Foreskin keratinocyte (primary cell): ENCODE measurements at places on chromosomes 4 and X.

GRCh38 chr4:152246659-152247058 is 289.2 kb downstream of the FBXW7 start:
- DNase-seq = no peak

DNA sequence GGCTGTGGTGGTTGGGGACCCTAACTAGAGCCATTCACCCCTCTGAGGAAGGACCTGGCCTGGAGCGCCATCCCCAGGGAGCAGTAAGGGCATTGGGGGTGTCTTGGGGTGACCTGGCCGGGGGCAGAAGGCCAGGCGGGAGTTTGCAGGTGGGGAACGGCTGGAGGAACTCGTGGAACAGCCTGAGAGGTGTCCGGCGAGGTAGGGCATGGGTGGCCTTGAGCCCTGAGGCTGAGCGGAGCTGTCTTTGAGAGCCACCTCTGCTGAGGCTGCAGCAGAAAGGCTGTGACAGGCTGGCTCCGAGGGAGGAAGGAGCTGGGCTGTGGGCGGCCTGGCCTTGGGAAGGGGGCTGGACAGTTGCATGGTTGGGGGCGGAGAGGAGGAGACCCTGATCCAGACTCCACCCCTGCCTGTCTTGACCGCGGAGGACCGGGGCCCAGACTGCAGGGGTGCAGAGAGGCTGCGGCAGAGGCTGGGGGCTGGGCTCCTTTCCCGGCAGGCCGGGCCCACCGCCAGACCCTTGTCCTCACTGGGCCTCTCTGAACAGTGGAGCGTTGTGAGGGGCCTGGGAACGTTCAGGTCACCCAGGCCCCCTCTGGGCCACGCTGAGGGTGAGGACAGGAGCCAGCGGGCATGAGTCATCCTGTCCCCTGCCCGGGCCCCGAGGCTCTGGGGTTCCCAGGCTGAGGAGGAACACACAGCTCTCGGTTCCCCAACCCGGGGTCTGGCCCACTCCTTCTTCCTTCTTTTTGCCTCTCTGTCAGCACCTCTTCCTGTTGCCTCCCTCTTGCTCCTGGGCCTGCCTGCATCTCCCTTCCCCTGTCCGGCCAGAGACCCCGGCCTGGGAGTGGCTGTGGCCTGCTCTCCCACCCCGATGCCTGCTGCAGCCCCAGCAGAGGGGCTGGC is 8.1 kb downstream of the SH3BP2 start:
- DNase-seq = no peak

DNA sequence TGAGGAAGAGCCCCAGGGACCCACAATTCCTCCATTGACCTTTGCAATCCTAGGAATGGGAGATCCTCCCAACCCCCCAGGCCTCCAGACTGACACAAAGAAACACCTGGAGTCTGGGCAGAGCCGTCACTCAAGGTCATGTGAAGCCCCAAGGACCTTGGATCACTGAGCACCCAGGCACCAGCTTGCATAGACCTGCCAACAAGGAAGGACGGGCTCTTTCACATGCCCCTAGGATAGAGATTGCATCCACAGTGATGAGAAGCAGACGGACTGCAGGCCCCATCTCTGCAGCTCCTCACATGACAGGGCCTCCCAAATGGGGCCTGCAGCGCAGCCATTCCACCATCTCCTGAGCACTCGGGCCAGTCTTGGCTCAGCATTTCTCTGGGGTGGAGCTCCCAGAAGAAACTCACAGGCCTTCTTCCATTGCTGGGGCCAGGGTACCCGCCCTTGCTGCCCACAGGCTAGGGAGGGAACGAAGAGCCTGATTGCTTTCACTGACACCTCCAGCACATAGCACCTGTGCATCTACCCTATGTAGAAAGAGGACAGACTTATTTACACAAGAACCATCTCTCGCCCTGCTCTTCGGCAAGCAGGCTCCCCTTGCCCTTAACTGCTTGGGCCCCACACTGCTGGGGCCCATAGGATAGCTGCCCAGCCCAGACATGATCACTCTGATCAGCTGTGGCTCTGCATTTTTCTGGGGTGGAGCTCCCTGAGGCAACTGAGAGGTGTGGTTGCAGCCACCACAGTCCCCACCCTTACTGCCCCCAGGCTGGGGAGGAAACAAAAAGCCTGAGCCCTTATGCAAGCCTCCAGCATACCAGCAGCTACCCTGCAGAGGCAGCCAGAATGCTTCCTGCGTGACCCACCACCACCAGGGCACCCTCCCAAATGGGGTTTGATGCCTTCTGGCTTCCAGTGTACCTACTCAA is 185.7 kb upstream of the ZCCHC13 start:
- peak; percentile 42 for DNase-seq

DNA sequence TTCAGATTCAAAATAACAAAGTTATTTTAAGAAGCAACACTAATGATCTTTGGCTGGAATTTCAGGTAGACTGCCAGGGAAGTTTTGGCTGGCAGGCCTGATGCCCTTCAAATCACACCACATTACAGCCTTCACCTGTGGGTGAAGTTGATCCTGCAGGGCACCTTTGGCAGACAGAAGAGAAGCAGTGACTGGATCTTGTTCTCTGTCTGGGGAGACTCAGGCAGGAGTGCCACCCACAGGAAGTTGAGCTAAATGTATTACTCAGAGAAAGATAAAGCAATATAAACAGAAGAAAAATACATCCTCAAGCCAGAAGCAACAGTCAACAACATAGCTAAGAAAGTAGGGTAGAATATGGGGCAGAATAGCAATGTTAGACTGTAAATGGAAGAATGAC is 12.8 kb upstream of the CFAP299 start:
- DNase-seq = peak; percentile 59

DNA sequence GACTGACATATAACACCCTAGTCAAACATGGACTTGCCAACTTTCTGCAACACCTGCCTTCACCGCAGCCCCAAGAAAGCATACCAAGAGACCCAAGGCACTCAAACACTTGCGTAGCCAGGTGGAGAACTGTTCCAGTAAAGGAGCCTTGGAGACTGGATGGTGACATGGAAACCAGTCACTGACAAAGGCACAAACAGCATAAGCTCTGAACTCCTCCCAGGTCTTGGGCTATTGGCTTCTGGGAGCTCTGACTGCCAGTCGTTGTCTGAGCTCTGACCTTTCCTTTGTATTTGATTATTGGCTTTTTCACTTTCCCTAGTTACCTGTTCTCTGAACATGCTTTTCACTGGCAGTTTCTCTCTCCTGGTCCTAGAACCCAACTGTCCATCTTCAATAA is 38.3 kb downstream of the ARAP2 start:
- DNase-seq = no peak

DNA sequence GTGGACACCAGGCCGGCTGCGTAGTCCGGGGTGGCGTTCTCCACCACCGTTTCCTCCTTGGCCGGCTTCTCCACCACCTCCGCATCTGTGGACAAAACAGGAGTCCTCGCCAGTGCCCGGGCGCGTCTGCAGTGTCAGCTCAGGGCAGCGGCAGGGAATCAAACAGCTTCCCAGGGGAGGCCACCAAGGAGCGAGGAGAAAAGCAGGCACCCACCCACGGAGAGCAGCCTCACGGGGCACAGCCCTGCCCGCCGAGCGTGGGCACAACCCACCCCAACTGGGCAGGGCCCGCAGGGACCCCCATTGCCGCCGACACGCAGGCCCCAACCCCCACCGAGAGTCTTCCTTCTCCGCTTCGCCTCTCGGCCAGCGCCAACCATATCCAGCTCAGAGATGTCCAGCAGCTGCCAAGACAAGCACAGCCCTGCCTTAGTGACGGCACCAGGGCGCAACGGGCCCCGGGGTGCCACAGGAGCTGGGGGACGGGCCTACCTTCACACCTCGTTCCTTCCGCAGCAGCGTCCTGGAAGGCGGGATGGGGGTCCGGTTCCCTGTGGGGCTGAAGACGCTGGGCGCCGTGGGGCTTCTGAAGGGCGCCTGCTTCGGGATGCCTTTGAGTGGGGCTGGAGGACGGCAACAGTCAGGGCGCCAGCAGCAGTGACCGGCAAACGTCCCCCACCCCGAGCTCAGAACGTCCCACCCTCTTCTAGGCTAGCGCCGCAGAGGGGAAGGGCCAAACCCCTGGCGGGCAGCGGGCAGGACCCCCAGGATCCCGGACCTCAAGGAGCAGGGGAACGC is 22.8 kb downstream of the NELFA start:
- DNase-seq = no peak

DNA sequence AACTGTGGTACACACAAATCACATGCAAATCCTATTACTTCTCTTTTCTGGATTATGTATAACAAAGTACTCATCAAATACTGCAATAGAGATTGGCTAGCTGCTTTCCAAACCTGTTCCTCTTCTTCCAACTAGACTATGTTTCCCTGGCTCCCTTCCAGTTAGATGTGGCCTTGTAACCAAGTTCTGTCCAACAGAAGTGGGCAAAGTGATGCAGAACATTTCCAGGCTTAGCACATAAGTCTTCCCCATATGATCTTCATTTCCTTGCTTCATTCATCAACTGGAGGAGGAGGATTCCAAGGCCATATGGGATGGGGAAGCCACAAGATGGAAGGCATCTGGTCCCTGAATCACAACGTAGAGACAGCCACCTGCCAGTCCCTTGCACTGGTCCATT is 8.0 kb downstream of the SLC9A7 start:
- no peak for DNase-seq

DNA sequence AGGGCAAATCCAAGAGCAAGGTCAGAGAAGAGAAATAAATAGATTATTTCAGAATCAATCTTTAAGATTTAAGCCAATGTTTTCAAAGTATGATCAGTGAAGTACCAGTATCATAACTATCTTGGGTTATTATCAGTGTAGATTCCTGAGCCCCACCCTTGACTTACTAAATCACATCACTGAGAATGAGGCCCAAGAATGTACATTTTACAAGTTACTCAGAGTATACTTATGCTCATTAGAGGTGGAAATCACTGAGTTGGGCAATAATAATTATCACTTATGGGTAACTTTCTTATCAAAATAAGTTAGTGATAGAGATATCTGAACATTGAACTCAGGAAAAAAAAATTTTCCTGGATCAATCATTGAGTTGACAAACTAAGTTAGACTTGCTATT is 121.6 kb upstream of the NOCT start:
- peak; percentile 56 for DNase-seq

DNA sequence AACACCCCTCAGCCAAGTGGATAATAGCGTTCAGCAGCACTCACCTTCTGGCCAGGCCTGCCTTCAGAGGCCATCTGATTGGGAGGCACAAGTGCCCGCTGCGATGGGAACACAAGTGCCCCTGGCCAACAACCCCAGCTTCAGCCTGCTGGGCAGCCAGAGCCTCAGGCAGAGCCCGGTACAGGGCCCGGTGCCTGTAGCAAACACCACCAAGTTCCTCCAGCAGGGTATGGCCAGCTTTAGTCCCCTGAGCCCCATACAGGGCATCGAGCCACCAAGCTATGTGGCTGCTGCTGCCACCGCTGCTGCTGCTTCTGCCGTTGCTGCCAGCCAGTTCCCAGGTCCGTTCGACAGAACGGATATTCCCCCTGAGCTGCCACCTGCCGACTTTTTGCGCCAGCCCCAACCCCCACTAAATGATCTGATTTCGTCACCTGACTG is 55.9 kb upstream of the MTM1 start:
- DNase-seq = no peak

- DNase-seq = no peak
Measured at GRCh38 chr4:94408549-94409374, 43.0 kb upstream of the PDLIM5 start.

DNA sequence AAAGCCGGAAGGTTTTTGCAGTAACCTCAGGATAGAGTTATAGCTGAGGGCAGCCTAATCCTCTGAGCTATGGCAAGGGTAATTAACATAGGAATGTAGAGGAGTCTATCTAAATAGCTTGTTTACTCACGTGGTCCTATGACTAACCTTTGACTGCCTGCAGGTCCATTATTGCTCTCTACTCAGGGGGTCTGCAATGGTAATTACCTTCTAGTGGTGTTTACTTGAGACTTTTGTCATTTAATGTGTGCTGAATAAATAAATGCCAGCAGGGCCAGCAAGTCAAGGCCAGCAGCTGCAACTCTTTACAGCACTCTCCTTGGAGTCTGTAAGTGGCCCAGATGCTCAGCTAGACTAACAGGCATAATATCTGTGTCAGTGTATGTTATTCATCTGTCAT is 212.7 kb upstream of the FMR1 start:
- no peak for DNase-seq

- DNase-seq = no peak
Measured at GRCh38 chr4:120749445-120750151, 172.9 kb downstream of the PRDM5 start.
